T-helper 1 cell (primary cell): ENCODE measurements at places on chromosomes 4 and X.
A peak's percentile ranks its signal among the peaks of the same experiment; 100 is the strongest.

DNA sequence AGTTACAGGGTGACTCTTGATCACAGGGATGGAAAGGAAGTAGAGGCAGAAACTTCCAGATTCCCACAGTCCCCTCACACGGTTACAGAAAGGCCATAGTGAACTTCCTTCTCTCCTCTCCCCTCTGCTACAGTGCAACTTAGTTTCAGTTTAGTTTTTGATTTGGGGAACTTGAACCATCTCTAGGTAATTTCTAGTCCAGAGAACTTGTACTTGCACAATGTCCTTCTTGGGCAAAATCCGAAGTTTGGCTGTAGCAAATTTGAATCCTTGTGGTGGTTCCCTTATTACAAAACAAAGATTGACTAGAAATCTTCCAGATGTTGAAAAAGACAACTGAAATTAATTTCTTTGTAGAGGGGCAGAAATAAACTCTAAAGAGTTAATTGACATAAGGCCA is 1.2 kb upstream of the BLTP1 start:
- no peak for DNase-seq

DNA sequence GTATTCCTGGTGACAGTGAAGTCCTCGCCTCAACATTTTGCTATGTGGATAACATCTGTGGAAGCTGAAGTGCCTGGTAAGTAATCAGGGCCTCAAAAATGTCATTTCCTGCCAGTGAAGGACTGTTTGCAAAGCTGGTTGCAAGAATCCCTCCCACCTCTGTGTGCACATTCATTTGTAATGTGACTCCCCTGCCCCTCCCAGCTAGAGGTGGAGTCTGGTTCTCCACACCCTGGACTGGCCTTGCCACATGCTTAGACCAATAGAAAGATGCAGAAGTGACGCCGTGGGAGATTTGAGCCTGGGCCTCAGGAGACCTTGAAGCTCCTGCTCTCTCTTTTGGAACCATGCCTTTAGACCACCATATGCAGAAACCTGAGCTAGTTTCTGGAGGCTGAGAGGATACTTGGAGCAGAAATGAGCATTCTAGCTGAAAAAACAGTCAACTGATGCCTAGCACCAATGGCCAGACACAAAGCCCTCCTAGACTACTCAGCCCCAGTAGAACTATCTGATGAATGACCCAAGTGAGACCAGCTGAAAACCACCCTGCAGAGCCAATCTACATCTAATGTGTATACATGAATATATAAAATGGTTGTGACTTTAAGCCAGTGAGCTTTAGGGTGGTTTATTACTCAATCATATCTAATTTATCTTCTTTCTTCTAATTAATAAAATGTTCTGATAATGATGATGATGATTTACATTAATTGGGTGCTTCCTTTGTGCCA is 47.8 kb upstream of the CRMP1 start:
- DNase-seq, result no peak

GRCh38 chr4:150216726-150217125 is 138.5 kb downstream of the DCLK2 start:
- no peak for DNase-seq

DNA sequence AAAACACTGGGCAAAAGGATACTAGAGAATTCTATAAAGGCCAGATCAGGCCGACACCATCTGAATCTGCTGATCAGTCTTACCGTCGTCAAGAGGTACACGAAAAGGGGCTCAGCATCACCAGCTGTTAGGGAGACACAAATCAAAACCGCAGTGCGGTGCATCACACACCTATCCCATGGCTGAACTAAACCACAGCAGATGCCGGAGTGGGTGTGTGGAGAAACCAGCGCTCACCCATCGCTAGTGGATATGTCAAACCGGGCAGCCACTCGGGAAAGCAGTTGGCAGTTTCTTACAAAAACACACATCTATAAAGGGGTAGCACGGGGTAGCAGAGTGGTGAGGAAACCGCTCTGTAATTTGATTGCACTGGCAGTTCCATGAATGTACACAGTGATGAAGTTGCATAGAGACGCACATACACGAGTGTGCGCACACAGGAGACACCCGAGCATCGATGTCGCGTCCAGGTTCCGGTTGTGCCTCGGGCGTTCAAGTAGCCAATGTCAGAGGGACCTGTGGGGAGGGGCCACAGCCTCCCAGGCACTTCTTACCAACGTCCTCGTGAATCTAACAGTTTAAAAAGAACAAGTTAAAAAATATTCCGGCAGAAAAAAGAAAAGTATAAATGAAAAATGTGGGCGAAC is 23.1 kb upstream of the CCNQ start:
- DNase-seq, result no peak

- no peak for DNase-seq
These were observed 146.5 kb downstream of the SH3BGRL start for GRCh38 chrX:81348388-81348787.

DNA sequence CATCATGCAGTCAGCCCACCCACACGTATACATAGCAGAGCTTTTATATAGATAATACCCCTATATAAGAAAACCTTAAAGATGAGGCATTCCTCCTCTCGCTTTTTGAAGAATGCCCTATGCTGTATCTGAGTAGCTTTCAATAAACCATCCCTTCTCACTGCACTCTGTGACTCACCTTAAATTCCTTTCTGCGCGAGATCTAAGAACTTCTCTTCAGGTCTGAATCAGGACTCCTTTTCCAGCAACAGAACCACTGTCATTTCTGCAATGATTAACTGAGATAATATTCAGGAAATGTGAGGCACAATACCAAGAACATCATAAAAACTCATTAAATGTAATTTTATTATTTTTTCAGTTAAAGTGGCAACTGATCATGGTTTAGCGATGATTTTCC is 76.4 kb upstream of the DCLK2 start:
- no peak for DNase-seq

DNA sequence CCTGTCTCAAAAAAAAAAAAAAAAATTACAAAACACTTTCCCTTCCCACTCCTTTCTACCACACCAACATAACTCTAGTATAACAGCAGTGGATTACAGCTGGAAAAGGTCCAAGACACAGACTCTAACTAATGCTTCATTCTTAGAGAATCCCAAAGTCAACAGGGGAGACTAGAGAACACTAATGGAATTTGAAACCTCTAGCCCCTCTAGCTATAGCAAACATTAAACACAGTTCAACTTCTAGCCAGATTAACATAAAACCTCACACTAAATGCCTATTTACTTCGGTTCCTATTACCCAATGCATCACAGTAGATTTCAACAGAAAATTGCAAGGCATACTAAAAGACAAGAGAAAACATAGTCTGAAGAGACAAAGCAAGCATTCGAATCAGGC is 10.5 kb upstream of the DHX15 start:
- DNase-seq, result no peak

- no peak for DNase-seq
These were observed 169.4 kb downstream of the RNF150 start for GRCh38 chr4:140963883-140964282.

GRCh38 chr4:38078590-38079421 is 118.6 kb downstream of the PTTG2 start:
- no peak for DNase-seq

DNA sequence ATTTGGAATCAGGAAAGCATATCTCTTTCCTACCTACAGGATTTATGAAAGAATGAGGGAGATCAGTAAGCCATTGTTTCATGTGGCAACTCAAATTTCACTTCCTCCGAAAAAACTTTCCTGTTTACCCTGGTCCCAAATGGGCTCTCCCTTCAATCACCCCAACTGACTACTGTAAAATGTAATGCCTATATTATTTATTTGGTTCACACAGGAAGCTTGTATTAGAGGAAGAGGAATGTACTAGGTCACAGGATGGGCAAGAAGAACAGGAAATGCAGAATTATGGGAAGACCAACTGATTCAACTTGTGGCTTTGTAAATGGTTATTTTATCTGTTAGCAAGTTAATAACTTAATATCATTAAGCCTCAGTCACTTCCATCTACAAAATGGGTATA is 23.1 kb downstream of the COL4A6 start:
- DNase-seq, result no peak

- DNase-seq, result no peak
These were observed 6.5 kb downstream of the ATP5ME start for GRCh38 chr4:667545-667925.

GRCh38 chr4:72468904-72469502 is 100.0 kb downstream of the ADAMTS3 start:
- no peak for DNase-seq

DNA sequence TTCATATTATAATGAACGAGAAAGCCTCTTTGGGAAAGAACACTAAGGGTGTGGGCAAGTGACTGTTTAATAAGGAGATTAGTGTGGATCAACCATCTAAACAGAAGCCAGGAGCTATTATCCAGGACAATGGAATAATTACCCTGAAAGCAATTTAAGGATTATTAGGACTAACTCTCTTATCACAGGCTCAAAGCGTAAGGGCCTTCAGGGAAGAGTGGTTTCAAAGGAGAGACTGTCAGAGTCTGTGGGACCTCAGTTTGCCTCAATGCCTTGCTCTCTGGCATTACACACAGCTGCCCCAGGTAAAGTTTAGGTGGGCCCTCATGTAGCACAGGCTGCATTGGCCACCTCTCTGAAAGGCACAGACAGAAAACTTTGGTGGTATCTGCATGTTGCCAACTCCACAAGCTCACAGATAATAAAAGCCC is 717.2 kb upstream of the ADGRL3 start:
- no peak for DNase-seq

GRCh38 chrX:76279007-76279406 is 106.1 kb downstream of the PBDC1 start:
- DNase-seq, result no peak

GRCh38 chrX:77442728-77443127 is 4.5 kb upstream of the FGF16 start:
- DNase-seq, result no peak

DNA sequence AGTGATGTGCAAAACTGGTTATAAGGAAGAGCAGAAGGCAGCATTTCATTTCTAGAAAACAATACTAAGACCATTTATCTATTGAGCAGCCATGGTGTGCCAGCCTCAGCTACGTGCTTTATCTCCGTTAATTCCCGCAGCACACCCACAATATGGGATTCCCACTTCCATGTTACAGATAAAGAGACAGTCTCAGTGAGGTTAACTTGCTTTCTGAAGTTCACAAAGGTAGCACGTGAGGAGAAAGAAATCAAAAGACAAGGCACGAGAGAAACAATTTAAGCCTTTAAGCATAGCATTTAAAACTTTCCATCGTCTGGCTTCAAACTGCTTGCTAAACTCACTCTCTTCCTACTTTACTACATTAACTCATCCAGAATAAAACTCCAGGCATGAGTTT is 8.0 kb upstream of the RPL34 start:
- no peak for DNase-seq

DNA sequence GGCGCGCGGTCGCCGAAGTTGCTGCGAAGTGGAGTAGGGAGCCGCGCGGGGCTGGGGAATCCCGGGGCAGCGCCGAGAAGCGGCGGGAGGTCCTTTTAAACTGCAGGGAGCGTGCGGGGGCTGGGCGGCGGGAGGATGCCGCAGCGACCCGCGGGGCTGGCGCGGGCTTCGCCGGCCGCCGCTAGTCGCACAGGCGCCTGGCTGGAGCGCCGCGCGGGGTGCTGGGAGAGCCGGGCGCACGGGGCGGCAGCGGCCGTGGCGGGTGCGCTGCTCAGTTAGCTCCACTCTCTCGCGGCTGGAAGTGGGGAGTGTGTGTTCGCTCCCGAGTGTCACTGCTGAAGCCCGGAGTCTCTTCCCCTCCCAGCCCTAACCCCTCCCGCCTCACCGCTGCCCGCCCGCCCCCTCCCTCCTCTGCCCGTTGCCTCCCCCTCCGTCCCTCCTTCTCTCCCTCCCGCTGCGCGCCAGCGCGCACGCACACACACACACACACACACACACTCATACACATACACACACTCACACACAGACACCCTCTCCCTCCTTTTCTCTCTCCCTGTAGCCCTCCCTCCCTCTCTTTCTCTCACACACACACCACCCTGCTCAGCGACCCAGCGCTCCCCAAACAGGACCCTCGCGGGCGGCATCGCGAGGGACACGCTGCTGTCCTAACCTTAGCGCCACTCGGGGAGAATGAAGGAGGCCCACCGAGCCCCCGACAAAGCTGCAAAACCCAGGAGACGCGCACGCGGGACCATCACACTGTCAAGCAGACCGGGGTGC is at the start of gene NDNF:
NDNF (minus strand) TSS at position 312 of the 780 bp plus-strand sequence. CDS start 26,698 bp downstream, outside the sequence.
- DNase-seq, result peak; percentile 21
